ENCODE measurements at places on chromosomes 11 and 22.

DNA sequence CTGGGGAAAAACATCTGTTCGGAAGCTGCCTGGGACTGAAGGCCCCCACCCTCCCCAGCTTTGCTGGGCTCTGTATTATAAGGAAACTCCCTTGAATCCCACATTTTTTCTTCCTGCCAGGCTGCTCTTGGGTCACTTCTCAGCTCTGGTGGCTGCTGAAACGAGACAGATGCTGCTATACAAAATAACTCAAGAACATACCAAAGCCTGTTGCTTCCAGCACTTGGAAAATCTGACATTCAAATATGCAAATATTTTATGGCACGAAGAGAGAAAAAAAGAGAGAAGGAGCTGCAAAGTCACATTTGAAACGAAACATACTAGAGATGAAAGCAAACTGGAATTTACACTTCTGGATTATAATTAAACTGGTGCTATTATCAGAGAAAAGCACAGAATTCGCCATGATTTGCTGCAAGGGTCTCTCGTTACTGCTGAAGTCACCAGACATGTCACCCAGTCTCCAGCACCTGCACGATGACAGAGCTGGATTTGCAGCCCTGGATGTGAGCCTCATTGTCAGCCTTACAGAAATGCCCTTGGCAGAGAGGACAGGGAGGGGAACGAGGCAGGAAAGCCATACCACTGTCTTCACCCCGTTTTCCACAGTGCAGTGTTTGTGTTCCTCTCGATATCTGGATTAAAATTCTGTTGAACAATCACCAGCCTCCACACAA lies 47.9 kb upstream of the IGSF9B start:
- DNase-seq, result no peak

GRCh38 chr11:47351156-47352126 lies 1.1 kb downstream of the MYBPC3 start:
- DNase-seq, result no peak

GRCh38 chr22:38043151-38044039 lies 13.8 kb upstream of the PICK1 start:
- DNase-seq, result no peak

DNA sequence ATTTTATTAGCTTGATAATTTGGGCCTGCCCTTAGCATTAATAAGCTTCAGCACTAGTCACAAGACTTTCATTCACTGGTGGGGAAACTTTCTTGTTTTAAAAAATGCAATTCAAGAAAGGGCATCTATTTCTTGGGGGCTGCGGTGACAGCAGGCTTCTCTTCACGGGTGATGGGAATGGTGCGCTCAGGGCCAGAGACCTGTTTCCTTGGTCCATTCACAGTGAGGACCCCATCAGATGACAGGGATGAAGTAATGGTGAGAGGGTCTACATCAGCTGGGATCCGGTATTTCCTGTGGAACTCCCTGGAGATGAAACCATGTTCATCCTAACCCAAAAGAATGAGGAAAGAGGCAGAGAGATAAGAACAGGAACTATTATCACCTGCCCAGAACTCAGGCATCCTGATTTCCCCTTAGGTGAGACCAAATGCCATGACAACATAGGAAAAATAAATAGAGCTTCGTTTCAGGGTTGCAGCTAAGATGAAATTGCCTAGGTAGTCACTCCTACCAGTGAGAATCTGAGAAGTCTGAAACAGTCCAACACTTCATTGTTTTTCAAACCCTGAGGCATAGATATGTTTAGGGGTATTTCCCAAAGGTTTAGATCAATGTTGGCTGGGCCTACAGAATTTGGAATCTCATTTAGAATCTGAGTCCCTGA lies 2.8 kb downstream of the CRYAB start:
- no peak for DNase-seq

- DNase-seq, result no peak
Measured at GRCh38 chr22:42091455-42091782, 847 bp upstream of the NDUFA6 start.

DNA sequence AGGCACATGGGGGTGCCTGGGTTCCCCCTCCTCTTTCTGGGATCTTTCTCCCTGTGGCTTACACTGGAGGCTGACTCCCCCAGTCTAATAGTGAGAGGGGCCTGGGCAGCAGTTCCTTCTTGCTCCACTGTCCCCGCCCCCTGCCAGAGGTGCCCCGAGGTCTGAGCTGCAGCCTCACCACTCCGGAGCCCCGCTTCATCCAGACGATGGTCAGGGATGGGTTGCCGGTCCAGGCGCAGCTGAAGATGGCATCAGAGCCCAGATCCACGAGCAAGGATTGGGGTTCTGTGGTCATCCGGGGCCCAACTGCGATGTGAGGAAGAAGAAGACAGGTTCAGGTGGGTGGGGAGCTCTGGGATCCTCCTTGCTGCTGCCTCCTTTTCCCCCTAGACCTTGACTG lies 91.1 kb downstream of the ST3GAL4 start:
- no peak for DNase-seq

GRCh38 chr11:122773781-122774266 lies 64.5 kb upstream of the CRTAM start:
- DNase-seq, result no peak

GRCh38 chr11:72069200-72069599 lies 11.1 kb downstream of the NUMA1 start:
- DNase-seq, result no peak

DNA sequence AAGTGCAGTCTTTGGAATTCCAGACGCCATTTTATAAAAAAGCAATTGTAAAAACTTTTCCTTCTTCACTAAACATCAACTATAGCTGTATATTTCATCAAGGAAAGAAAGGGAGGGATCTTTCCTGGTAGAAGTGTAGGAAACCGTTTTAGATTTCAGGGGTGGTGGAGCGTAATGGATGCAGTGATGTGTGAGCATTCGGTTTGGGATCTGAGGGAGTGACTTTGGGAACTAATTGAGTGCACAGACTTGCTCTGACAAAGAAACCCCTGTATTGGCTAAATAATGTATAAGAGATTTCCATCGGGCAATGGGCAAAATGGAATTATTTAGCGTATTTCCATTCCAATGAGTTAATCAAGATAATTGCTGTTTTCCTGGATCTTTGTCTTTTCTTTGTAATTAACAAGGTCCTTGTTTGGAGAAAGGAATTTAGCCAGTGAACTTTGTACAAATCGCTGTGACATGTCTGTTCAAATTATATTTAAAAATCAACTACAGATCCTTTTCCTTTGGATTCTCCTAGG lies 125.0 kb upstream of the NARS2 start:
- no peak for DNase-seq

- DNase-seq, result no peak
Measured at GRCh38 chr11:6297831-6298230, 22.5 kb downstream of the CAVIN3 start.

DNA sequence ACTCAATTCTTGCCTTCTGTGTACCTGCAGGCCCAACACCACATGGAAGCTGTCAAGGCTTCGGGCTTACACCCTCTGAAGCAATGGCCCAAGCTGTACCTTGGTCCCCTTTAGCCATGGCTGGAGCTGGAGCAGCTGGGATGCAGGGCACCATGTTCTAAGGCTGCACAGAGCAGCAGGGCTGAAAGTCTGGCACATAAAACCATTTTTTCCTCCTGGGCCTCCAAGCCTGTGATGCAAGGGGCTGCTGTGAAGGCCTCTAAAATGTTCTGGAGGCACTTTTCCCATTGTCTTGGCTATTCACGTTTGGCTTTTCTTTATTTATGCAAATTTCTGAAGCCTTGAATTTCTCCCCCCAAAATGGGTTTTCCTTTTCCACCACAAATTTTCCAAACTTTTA lies 102.1 kb upstream of the SLC5A12 start:
- DNase-seq, result no peak

DNA sequence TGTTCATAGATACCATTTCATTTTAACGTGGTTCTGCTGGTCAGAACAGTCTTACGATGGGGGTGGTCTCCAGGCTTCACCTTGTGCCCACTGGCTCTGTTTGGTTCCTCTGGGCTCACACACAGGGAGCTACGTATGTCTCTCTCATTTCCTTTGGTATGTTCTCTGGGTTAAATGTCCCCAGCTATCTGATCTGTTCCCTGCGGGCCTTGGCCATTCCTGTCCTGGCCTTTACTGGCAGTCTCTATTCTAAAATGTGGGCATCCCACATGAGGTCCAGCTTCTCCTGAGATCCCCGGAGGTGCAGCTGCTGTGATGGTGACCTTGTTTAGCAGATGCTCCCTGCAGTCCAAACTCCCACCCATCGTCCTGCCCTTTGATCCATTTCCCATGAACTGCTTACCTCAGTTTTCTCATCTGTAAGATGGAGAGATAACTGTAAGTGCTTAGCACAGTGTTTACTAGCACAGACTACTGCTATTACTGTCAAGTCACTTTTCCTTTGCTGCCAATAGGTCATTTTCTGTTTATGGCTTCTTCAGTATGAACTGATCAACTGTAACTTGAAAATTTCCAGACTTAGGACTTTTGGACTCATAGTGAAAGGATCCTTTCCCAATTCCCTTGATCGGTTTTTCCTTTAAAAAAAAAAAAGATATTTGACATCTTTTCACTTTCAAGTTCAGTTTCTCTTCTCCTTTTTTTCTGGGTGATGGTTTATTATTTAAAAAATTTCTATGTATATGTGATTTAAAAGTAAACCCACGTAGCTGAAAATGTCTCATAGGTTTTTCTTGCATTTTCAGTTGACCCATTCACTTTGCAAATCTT lies 92.9 kb downstream of the PTPRJ start:
- DNase-seq, result no peak

GRCh38 chr11:112881461-112881860 lies 79.8 kb upstream of the NCAM1 start:
- DNase-seq, result no peak

DNA sequence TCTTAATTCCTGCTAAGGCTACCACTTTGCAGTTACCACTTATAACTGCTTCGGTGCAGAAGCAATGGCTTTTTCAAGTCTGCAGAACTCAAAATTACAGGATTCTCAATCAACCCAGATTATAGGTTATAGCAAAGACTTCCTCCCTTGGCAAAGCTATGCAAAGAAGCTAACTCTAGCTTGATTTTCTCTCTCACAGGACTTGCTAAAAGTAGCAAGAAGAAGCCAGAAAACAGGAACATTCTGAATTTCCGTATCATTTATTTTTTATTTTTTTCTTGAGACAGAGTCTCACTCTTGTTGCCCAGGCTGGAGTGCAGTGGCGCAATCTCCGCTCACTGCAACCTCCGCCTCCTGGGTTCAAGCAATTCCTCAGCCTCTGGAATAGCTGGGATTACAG lies 10.7 kb upstream of the PLEKHB1 start:
- no peak for DNase-seq

DNA sequence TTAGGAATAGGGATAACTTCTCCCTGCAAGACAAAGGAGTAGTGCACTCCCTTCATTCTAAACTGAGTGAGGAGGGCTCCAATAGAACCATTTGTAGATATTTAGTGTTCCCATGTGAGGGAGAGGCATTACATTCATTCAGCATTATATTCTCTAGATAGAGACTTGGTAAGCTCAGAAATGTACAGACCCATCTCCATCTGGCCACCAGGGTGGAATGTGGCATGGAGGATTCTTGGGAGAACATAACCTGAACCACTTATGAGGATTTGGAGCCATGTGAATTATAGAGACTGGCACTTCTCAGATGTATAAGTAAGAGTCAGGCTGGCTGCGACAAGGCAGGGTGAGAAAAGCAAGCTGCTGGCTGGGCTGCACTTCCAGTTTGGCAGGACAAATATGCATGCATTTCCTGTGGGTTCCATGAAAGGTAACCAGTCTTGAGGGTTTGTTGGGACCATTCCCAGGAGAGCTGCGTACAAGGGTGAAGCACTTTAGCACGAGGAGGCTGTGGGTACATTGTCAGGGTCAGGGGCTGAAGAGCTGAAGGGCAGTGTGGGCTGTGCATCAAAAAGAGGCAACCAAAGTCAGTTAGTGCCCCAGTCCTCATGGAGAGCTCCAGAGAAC lies 9.2 kb downstream of the RRP8 start:
- no peak for DNase-seq

- no peak for DNase-seq
Measured at GRCh38 chr11:126914941-126915340, 85.6 kb downstream of the KIRREL3 start.

DNA sequence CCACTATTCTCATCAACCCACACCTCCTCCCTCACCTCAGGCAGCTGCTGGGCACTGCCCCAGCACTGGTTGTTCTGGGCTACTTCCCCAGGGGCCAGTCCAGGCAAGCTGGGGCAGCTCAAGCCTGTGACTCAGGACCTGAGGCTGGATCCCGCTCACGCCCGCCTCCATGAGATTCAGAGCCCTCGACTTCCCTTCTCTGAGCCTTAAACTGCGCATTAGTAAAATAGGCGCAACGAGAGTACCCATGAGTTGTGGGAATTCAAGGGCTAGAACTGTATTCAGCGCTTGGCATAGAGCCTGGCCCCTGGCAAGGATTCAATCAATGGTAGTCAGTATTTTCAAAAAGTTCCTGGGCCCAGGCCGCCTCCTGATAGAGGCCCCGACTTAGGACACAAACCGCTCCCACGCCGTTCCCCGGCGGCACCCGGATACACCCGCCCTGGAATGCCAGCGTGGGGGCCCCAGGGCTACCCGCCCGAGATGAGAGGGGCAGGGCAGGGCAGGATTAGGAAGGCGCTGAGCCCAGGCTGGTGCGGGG lies 723 bp upstream of the CD82 start:
- DNase-seq, result no peak

DNA sequence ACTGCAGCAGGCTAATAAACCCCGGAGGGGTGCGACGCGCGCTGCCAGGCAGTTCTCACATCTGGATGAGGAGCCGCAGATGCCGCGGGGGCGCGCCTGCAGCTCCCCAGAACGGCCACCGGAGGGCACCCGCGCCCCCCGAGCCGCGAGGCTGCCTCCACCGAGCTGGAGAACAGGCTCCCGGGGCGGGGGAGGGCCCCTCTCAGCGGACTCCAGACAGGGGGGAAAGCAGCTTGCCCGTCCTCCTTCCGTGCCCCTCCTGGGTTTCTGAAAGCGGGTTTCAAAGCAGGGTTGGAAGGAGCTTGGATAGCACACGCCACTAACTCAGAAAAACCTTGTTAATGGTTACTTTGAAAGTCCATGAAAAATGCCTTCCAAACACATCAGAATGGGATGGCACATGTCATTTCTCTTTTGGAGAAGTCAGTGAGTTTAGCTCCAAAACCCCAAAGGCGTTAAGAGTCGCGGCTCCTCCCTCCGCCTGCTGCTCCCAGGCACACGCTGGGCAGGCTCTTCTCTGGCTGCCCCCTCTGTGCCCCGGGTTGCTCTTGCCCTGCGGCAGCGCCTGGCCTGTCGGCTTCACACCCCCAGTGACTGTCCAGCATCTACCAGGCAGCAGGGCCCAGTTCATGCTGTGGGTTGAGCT lies 317.8 kb downstream of the NTM start:
- no peak for DNase-seq

- DNase-seq, result no peak
Measured at GRCh38 chr11:134951305-134951700, 539.3 kb upstream of the B3GAT1 start.

DNA sequence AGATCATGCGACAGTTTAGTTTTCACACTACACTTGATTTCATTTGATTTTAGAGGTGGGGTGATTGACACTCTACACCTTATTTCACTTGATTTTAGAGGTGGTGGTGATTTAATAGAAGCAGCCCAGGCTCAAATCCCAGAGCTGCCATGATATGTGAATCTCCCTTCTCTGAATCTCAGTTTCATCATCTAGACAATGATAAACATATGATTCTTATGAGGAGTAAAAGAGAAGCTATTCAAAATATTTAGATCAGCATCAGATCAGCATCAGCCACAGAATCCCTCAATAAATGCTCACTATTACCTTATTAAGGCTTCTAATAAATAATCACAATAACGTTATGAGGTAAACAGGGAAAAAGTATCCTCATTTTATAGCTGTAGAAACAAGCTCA lies 98.8 kb downstream of the MSANTD4 start:
- no peak for DNase-seq

GRCh38 chr22:31400023-31400397 lies 606 bp downstream of the DRG1 start:
- DNase-seq, result no peak

GRCh38 chr11:6489306-6489705 lies 7.8 kb upstream of the DNHD1 start:
- DNase-seq, result no peak
